ENCODE measurements at places on chromosomes 7 and 10.

DNA sequence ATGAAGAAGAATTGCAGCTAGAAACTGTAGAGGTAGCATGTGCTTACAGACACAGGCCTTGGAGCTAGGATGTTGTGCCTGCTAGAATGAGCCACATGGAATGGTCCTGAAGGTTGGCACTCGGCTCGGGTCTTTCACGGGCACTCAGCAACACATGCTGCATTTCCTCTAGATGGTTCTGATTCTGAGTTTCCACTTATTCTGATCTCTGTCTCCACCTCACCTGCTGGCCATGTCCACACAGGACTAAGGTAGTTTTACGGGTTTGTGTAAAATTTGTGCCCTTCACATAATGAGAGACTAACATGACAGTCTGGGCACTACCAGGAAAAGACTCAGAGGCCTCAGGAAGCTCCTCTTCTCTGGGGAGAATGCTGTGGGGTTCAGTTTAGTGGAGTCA, 444.8 kb upstream of the MKI67 start:
- DNase-seq = no peak

DNA sequence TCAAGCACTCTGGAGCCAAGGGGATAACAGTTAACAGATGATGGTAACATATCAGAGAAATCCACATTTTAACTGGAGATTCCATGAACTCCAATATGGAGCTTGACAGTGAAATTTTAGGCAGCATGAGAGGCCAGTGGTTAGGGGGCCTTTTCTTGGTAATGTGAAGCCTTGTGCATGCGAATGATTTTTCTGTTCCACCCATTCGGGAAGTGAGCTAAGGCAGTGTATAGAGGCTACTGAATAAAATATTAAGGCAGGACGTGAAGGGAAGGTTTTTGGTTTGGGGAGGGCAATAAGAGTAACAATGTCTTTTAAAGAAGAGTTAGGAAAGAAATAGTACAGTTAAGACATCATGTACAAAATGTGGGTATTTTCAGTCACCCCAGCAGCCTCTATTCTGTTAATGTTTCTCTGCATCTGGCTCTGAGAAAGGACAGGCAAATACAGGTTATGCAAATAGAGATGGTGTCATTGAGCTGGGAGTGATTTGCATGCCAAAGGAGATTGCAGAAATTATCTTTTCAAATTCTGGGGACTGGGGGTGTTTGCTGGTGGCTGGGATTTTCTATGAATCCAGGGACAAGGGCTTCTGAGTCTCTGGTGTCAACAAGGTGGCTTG, 6.8 kb upstream of the TAS2R60 start:
- no peak for DNase-seq

DNA sequence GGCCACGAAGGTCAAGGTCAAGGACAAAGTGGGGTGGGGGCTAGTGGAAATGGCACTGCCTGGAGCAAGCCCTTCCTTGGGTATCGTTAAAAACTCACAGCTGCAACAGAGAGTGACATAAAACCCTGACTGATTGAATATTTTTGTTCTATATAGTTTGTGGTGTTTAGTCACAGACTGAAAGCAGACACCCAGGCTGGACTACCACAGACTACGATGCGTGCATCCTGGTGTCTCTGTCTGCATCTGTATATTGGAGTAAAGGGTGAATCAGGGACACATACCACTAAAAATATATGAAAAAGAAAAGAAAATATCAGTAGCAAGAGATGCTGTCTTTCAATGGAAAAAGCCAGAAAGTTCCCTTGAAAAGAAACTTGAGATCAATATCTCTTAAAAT, 101.4 kb downstream of the KLF6 start:
- no peak for DNase-seq

DNA sequence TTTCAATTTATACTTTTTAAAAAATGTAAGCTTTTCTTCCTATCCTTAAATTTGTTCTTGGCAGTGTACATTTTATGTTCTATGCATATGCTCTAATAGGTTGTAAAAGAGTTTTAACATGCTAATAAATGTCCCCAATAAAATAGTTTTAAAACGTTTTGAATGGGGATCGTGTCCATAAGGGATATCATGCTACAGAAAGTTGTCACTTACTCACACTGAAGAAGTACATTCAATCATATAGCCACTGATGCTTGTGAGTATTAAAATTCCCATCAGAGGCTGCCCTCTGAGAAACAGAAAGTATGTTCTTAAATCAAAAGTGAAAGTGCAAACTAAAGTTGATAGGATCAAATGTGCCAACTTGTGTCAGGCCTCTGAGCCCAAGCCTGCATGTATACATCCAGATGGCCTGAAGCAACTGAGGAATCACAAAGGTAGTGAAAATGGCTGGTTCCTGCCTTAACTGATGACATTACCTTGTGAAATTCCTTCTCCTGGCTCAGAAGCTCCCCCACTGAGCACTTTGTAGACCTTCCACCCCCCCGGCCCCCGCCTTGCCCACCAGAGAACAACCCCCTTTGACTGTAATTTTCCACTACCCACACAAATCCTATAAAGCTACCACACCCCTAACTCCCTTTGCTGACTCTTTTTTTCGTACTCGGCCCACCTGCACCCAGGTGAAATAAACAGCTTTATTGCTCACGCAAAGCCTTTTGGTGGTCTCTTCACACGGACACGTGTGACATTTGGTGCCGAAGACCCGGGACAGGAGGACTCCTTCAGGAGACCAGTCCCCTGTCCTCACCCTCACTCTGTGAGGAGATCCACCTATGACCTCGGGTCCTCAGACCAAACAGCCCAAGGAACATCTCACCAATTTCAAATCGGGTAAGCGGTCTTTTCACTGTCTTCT, 877 bp upstream of the NOD1 start:
- DNase-seq = no peak

DNA sequence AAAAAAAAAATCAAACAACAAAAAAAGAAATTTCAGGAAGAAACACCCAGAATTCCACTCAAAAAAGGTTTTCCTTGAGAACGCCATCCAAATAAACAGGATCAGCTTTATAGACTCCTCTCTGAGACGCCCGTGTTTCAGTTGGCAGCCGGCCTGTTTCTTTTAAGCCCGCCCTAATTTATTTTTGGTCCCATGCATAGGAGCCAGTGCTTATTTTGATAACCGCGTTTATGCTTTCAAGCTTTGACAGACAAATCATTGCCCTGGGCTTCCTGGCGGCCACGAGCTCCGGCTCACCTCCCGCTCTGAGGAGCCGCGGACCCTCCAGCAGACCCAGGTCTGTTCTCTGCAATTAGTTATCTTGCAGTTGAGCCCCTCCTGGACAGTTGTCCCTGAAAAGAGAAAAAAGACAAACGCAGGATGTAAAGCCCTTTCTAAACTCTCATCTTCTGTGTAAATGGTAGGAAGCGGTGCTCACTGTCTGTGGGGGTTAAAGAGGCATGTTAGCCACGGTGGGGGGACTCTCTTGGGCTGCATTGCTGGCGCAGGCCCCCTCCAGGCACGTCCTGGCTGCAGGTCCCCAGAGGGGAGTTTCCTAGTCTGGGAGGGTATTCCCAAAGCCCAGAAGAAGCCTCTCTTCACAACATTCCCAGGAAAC, 22.2 kb upstream of the UNCX start:
- no peak for DNase-seq

- no peak for DNase-seq
Observed at GRCh38 chr7:123811056-123811455, 33.9 kb upstream of the HYAL4 start.

- no peak for DNase-seq
Observed at GRCh38 chr7:28296571-28297483, 115.5 kb upstream of the CREB5 start.

- peak; percentile 15 for DNase-seq
Observed at GRCh38 chr7:102412548-102412947, 16.4 kb downstream of the PRKRIP1 start.

DNA sequence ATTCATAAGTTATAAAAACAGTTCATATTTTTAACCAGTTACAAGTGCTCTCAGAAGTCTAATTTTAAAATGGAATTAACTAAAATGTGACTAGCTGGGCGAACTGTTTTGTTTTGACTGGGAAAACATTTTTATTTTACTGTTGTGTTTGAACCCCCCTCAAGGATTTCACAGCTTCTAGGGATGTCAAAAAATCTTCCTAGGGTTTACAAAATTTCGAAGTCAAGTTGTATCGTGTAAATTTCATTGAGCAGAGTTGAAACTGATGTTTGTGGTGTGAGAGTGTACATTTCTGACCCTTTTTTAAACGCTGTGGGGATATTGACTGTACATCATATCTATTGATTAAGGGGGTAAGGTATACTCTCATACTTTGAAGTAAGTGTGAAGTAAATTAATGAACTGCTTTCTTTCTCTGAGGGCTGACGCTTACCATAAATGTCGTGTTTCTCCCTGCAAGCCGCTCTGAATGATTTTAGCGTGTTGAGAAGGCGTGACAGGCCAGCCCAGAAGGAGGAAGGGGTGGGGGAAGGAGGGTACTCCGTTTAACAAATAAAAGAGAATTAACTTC, 1.8 kb upstream of the SP8 start:
- DNase-seq = no peak

- no peak for DNase-seq
Observed at GRCh38 chr7:158411232-158411950, 176.2 kb downstream of the PTPRN2 start.
